ENCODE measurements at places on chromosomes 1 and 21.

DNA sequence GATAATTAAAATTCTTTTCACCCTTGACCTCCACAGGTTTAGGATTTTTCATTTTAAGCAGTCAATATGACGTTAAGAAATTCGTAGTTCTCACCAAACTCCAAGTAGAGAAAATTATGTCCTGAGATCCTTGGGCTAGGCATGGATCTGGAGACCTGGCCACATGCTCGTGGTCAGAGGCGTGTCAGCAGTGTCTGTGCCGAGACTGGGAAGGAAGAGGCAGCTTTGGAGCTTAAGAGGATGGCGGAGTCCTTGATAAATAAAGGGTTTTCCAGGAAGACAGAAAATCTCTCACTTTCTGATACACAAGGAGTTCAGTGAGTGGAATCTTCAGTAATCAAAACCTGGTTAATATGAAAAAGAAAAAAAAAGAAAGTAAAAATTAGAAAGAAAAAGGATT is 17.0 kb downstream of the RHOU start:
- no peak for DNase-seq

- DNase-seq = no peak
Observed at GRCh38 chr21:45938811-45939520, 42.6 kb upstream of the COL6A1 start.

DNA sequence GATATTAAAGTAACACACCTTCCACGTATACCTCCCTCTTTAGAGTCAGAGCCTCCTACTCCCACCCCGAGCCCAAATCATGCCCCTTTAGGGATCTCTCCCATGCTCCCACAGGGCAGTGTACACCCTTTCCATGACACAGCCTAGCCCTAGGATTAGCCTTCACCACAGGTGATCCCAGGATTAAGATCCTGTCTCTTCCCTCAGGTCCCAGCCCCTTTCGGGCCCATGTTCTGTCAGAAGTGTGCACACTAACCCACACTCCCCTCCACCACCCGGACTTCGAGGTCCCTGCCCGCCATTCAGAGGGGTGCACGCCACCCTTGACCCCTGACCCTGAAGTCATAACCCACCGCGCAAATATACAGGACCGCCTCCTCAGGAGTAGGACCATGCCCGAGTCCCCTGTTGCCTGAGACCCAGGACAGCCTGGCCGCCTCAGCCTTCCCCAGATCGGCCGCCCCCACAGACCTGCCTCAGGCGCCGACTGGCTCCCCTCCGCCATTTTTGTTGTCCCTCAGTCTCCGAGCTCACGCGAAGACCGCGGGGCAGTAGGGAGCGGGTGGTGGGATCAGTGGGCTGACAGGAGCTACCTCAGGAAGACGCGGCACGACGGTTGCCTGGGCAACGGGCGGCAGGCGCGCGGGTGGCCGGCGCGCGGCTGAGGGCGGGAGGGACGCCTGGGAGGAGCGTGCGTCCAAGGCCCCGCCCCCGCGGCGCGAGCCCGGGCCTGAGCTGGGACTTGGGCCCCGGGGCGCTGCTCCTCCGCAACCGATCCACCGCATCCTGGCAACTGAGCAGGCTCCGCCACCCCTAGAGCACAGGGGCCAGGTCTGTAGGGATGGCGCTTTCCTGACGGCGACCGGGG is at the start of gene AGBL4:
Gene AGBL4, minus strand, starts transcription at position 663 of the 868 bp plus-strand sequence.
- peak; percentile 3 for DNase-seq

- no peak for DNase-seq
Observed at GRCh38 chr1:162680419-162681121, 48.3 kb downstream of the DDR2 start.

DNA sequence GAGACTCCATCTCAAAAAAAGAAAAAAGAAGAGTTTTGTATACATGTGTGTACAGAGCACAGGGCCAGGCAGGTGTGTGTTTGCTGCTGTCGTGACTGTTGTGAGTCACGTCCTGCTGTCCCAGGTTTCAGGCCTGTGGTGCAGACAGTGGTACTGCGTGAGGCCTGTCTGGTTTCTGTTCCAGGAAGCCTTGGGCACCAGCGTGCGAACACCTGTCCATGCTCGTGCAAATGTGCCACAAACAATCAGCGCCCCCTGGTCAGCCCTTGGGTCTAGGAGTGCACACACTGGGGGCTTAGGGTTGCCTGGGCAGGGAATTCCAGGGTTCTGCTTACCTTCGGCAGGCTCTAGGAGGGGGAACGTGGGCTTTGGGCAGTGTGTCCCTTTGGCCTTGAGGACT is 16.9 kb downstream of the GPR157 start:
- DNase-seq = no peak

DNA sequence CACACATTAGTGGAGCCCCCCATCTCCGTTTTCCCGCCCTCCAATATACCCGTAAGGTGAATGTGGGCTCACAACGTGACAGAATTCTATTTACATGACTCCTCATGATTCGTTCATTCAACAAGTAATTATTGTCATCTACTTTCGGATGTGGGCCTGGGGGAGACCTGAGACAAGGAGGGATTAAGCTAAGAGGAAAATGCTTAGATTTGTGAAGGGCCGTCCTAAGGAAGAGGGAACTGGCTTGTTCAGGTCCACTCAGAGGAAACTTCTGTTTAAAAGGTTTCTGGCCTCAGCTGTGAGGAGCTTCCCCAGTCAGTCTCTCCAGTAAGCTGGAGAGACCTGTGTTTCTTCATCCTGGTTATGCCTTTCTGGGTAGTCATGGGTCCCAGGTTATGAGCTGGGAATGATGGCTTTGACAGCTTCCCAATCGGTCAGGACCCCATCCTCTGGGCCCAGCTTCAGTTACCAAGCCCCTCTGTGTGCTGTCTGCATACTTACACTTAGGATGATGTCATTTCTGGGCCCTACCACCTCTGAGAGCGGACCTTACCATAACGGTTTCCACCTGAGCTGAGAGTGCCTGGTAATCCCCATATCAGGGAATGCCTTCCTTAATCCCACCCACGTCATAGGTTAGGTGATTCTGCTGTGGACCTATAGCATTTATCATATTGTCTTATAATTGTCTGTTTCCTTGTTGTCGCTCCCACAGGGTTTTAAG is 687 bp upstream of the ERI3 start:
- DNase-seq = no peak

Measured in hematopoietic multipotent progenitor cell treated with erythropoietin and hydrocortisone succinate and interleukin-3 and kit ligand, for 8 days (in vitro differentiated cells).